Germinal center (tissue), 1 donor: ENCODE measurements at places on chromosomes 6 and 20.
A peak's percentile ranks its signal among the peaks of the same experiment; 100 is the strongest.

DNA sequence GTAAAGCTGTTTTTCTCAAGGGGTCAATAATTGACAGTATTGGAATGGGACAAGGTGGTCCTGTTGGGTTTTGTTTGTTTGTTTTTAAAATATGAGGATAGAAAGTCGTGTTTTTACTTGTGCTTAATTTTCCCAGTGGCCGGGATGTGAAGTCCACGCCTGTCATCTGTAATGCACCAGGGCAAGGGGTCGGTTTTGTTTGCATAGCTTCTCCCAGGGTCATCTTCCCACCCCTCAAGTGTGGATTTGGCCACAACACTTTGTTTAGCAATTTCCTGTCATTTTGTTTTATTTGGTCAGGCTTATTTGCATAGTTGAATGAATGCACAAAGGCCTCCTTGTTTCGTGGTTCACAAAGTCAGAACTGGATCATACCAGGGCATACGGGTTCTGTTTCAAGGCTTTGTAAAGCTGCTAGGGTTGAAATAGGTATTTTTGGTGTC lies 29.8 kb downstream of the SYNJ2 start:
- DNase-seq = no peak

DNA sequence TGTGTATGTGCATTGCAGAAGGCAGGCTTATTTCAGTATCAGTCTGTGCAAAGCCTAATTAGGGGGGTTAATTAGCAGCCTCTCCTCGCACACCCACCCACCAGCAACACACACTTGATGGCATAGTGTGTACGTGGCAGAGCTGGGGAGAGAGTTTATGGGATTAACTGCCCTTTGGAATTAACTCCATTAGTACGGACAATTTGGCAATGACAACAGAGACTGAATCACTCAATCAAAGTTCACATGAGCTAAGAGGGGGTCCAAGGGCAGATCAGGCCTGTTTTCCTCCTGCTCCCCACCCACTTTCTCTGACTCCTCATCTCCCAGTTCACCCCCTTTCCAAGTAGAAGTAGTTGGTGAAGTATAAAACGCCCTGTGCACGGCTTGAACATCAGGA lies 69.5 kb downstream of the LRFN2 start:
- no peak for DNase-seq

DNA sequence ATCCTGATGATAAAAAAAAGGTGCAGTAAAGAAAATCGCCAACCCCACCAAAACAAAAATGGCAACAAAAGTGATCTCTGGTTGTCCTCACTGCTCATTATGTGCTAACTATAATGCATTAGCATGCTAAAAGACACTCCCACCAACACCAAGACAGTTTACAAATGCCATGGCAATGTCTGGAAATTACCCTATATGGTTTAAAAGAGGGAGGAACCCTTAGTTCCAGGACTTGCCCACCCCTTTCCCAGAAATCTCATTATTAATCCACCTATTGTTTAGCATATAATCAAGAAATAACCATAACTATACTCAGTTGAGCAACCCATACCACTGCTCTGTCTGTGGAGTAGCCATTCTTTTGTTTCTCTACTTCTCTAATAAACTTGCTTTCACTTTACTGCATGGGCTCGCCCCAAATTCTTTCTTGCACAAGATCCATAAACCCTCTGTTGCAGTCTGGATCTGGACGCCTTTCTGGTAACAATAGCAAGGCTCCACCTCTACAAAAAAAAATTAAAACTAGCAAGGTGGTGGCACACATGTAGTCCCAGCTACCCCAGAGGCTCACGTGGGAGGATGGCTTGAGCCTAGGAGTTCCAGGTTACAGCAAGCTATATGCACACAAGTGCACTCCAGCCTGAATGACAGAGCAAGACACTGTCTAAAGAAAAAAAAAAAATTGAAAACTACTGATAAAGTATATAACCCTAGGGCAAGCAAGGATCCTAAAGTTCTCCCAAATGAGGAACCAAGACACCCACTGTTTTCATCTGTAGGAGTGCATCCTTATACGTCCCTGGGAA lies 278.8 kb upstream of the JARID2 start:
- DNase-seq = no peak

GRCh38 chr6:83873869-83874268 lies 14.4 kb downstream of the CYB5R4 start:
- no peak for DNase-seq

DNA sequence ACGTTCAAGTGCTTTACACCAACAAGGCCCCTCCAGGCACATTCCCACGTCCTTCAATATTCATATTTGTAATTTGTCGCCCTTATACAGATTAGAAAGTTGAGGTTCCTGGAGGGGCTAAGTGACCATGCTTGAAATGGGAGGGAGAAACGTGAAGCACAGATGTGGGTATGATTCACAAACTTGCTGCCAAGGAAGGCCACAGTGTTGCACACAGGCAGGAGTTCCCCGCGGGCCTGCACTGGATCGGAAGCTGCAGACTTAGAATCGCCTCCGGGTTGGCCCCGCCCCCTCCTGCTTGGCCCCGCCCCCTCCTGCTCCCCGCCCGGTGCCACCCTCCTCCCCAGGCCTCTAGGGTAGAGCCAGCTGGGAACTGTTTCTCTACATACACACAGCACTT lies 58.2 kb upstream of the QKI start:
- peak; percentile 17 for DNase-seq

GRCh38 chr6:143328876-143329275 lies 121.6 kb downstream of the ADAT2 start:
- no peak for DNase-seq

DNA sequence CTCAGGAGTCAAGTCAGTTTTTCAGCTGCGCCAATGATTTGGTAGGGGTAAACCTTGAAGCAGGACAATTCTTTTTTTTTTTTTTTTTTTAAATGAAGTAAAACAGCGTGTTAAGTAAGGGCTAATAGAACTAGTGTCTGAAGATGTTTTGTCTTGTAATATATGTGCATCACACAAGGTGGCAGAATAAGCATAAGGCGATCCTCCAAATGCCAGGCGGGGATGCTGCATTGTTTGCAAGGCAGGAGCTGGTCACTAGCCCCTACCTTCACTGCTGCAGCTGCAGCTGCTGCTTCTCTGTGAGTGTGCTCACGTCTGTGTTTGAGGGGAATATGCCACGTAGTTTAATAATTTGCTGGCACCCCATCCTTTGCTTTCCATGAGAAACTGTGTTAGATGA lies 272.7 kb upstream of the MAP3K7 start:
- no peak for DNase-seq

DNA sequence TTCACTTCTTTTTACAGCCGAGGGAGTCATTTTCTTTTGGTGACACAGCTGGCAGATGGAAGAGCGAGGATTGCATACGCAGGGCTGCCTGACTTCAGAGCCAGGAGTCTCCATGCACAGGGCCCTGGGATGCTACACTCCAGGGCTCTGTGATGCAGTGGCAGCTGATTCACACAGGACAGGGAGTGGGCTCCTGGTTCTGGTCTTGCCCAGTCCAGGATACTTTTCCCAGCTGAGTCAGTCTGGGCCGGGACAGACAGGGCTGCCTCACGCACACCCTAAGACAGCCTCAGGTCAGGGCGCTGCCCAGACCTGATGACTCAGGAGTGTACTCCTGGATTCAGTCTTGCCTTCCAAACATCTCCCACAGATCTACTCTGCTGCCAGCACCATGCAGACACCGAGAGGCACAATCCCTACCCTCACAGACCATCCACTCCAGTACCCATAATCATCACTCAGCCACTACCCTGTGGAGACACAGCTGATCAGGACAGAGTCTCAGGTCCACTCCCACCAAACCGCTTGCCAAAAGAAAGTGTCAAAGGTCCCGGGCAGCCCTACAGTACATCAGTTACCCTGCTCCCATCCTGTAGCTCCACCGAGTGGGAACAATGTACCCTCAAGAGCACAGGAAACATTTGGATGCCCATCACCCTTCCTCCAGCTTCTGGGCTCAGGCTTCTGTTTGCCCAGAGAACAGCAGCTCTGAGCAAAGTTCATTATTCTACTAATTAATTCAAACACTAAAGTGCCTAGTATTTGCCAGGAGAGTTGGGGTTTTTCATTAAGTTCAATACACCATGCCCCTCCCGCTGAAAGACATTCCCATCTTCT lies 11.5 kb downstream of the SDC4 start:
- no peak for DNase-seq

DNA sequence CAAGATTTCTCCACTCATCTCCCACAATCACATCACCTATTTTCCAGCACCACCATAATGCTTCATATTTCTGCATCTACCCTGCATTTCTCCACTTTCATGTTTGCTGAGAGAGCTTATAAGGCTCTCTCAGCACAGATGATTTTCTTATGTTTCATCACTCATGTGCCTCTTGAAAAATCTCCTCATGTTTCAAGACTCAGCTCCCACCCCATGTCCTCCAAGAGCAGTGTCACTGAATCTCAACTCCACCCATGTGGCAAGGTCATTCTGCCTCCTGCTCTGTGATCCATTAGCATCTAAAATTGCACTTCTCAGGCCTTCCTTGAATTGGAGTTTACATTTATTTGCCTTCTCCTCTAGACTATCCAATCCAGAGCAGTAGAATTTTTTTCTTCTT lies 178.7 kb upstream of the IRAK1BP1 start:
- no peak for DNase-seq

GRCh38 chr20:23998392-23998791 lies 9.8 kb upstream of the GGTLC1 start:
- no peak for DNase-seq

- no peak for DNase-seq
Measured at GRCh38 chr6:150272264-150272975, 96.4 kb upstream of the IYD start.

GRCh38 chr6:42113936-42114636 lies 28.3 kb downstream of the C6orf132 start:
- DNase-seq = no peak

GRCh38 chr20:17304774-17305173 lies 77.9 kb downstream of the PCSK2 start:
- DNase-seq = no peak

- DNase-seq = no peak
Measured at GRCh38 chr6:98484696-98485095, 349.7 kb upstream of the POU3F2 start.

DNA sequence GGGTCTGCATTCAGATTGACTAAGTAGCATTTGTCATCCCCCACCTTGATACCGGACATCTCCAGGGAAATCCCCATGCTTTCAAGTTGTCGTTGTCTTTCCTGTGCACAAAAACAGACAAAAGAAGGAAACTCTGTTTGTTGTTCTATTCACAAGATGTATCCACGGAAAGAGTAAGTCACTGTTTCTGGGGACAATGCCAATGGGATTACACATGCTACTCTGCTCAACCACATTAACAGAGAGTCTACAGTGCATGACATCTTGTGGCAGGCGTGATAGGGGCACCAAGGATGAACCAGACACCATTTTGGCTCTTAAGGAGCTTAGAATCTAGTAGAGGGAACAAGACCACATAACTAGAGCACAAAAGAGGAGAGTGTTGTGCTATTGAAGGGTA lies 124.4 kb upstream of the NUP153 start:
- DNase-seq = no peak

GRCh38 chr20:33781133-33781532 lies 30.0 kb upstream of the CHMP4B start:
- DNase-seq = no peak

DNA sequence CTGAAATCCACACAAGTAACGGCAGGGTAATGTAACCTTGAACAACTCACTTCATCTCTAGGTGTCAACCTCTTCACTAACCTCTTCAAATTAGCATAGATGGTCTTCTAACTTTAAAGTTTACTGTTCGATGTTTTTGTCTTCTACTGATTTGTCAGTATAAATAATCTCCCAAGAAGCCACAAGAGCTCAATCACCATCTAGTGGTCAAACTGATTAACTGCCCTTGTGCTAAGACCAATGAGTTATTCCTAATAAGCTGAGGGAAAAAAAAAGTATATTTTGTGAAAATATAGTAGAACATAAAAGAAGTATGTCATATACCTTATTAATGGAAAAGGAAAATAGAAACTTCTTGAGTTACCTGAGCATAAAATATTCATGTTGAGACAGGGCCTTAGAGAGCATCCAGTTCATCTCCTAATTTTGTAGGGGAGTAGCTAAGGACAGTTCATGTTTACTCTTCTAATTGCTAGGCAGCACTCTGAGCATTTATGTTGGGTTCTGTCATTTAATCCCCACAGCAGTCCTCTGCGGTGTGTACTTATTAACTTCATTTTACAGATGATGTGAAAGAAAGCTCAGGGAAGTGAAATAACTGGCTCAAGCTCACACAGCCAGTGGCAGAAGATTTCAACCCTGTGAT lies 317.1 kb downstream of the ESR1 start:
- peak; percentile 51 for DNase-seq

DNA sequence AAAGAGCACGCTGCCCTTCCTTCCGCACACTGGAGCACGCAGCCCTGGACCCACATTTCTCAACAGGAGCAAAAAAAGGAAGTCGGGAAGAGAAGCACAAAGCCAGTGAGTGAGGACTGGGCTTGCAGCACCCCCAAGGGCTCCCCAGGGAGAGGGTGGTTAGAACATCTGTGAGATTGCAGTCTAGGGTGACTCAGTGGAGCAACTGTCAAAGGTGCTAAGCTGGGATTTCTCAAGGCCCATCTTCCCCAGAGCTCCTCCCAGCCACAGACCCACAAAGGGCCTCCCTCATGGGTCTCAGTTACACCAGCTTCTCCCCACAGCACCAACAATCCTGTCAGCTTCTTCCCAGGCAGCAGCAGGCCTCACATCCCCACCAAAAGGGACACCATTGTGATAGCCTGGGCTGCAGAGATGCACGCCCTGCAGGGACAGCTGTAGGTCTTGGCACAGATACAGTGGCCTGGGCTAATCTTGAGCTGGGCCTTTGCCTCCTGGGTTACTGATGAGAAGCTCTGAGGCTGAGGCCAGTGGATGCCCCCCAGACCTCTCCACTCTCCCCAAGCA lies 39.6 kb upstream of the CD93 start:
- no peak for DNase-seq

DNA sequence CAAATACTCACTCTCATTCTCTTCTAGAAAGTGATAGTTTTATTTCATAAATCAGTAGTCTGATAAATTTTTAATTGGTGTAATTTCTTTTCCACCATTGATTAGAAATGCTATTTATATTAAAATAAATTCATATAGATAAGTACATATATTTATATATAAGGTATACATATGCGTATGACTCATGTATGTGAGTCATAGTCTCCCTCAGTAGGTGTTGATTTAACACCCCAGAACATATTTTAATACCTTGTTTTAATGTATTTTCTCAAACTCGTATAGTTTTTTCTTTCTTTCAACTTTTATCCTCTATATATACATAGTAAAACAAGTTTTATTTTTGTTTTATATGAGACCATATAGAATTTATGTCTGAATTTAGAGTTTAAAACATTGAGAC lies 130.4 kb downstream of the PLG start:
- no peak for DNase-seq

- DNase-seq = no peak
Measured at GRCh38 chr6:38039502-38039901, 220.0 kb downstream of the ZFAND3 start.

- no peak for DNase-seq
Measured at GRCh38 chr6:16278048-16278724, 39.8 kb downstream of the GMPR start.

DNA sequence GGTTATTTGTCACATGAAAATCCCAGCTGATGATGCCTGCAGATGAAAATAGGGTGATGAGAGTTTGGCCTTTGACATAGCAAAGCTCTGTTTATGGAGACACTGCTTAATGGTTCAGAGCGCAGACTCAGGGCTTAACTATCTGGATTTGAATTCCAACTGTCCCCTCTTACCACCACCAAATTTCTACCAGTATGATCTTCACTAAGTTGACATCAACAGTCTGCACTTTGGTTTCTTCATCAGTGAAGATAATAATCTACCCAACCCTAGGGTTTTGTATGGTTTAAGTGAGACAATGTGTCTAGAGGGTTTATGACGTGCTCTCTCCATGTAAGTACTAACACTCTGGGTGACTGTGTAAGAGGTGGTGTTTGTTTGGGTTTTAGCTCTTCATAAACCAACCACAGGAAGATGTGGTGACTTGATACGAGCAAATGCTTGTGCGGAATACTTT lies 151.4 kb upstream of the TNFAIP3 start:
- no peak for DNase-seq
